ENCODE measurements at places on chromosomes 5 and 9.

- DNase-seq: no peak
Measured at GRCh38 chr5:168827636-168828035, 248.5 kb upstream of the PANK3 start.

DNA sequence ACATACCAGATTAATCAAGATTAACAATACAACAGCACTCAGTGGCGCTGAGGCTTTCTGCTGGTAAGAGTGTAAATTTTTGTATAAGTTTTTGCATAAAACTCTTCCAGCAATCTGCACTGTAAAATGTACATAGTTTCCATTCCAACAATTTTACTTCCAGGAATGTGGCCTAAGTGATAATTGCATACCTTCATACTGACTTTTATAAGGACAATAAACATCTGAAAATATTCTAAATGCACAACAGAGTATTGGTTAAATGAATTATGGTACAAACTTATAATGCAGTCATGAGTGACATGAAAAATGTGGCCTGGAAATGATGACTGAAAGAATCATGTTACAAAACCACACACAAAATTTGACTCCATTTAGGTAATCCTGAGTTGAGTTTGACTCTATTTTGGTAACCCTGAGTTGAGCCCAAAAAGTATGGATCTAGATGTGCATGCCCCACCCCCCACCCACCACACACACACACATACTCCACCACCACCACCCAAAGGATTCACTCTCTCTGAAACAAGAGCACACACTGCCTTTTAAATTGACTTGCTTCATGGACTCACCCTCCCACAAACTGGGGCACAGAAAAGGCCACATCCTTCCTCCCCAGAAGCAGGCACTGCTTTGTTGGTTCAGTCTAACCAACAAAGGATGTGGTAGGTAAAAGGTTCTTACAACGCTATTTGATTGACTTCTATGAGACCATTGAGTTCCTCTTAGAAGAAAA lies 137.6 kb downstream of the SUSD1 start:
- DNase-seq: no peak

GRCh38 chr5:56301069-56301468 lies 67.9 kb upstream of the ANKRD55 start:
- DNase-seq: no peak

- DNase-seq: no peak
Measured at GRCh38 chr9:112750764-112751055, 150 bp downstream of the SNX30 start.

DNA sequence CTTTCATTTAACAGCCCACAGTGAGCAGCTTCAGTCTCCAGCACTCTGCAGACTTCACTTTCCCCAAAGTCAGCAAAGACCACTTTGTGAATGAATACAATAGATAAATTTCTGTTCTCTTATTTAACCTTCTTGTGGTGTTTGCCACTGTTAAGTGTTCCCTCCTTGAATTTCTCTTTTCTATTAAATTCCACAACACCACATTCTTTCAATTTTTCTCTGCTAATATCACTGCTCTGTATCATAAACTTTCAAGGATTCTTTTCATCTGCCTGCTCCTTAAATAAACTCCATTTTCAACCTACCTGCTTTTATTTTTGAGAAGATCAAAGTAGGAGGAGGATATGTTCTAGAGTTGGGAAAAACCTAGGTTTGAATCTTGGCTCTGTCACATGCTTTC lies 739.5 kb upstream of the GRAMD2B start:
- no peak for DNase-seq

DNA sequence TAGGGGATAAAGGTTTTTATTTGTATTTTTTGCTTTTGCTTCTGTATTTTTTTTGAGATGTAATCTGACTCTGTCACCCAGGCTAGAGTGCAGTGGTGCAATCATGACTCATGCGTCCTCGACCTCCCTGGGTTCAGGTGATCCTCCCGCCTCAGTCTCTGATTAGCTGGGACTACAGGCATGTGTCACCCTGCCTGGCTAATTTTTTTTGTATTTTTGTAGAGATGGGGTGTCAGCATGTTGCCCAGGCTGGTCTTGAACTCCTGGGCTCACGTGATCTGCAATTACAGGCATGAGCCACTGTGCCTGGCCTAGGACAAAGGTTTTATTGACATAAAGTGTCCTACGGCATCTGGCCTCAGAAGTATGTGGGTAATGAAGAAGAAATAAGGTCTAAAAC lies 297.1 kb upstream of the C9orf72 start:
- DNase-seq: no peak

- no peak for DNase-seq
Measured at GRCh38 chr9:2700909-2701550, 16.3 kb upstream of the KCNV2 start.

- no peak for DNase-seq
Measured at GRCh38 chr9:4380406-4380805, 80.5 kb upstream of the GLIS3 start.

GRCh38 chr5:175489693-175490443 lies 11.5 kb downstream of the SFXN1 start:
- DNase-seq: no peak

DNA sequence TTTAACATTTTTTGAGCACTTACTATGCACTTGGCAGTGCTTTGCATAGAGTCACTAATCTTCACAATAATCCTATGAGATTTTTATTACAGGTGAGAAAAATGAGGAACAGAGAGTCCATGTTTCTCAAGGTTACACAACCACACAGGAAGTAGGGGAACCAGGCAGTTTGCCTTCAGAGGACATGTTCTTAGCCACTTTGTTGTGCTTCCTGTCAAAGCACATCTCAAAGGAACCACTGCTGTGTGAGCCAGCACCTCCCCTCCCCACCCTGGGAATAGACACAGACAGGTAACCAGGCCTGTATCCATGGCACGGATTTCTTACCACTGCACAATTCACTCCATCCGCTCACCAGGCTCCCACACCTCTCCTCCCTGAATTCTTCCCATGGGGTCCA lies 6.3 kb upstream of the DNAJB5 start:
- no peak for DNase-seq

DNA sequence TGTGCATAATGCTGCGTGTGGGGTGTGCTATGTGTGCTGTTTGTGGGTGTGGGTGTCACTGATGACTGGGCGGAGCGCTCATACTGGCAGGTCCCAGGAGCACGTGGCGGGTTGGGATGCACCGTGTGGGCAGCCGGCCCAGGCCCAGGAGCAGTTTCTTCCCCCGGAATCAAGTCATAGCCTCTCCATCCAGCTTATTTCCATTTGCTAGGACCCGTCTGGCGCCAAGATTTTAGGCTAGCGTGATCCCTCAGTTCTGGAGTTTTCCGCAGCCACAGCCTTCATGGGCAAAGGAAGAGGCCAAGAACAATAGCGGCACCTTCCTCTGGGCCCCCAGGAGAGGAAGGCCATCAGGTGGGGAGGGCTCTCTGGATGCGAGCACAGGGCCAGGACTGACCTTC lies 43.3 kb upstream of the NEURL1B start:
- no peak for DNase-seq

DNA sequence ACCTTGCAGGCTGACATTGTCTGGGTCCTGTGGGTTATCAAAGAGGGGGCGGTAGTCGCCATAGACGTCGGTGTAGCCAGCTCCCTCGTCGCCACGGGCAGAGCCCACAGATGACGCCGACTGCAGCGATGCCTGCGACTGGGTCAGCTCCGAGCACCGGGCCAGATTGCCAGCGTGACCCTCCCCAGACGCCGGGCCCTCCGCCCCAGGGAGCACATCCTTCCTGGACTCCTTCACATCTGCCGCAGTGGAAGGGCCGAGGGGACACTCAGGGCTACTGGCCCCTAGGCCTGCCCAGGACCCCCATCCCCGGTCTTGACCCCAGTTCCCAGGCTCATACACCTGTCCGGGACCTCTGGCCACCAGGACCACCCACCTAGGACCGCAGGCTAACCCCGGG lies 13.9 kb downstream of the ABCA2 start:
- DNase-seq: no peak

GRCh38 chr9:134299883-134300282 lies 26.4 kb upstream of the RXRA start:
- DNase-seq: no peak

DNA sequence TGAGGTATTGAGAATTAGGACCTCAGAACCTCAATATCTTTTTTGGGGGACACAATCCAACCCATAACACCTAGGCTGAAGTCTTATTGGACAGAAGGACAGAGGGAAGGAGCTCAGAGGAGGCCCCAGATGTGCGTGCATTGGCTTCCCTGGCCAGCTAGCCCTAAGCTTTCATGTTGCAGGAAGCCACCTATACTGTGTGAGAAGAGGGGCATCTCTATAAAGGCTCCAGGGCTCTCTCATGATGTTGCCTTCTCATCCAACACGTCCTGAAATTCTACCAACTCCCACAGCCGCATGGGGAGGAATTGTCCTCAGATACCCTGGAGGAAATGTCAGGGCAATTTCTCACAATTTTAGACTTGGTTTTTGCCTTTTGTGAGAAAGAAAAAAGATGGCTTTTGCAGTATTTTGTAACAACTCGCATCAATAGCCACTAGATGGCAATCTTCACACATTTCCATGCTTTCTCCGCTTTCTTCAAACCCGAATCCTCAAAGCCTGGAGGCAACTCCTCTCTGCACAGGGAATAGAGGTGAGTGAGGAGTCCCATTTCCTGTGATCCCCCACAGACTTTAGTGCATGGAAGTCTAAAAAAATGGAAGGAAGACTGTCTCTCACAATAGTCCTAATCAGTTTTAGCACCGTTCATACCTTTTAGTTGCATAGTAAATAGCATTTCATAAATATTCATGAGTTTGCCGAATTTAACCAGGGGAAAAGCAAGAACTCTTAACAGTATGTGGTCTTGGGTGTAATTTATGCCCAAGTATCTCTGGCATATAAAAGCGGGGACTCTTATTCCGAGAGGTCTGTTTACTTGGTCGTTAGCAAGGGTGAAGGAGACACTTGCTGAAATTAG lies 7.4 kb upstream of the PPP3R2 start:
- no peak for DNase-seq
